ENCODE measurements at places on chromosomes 1 and 21.

DNA sequence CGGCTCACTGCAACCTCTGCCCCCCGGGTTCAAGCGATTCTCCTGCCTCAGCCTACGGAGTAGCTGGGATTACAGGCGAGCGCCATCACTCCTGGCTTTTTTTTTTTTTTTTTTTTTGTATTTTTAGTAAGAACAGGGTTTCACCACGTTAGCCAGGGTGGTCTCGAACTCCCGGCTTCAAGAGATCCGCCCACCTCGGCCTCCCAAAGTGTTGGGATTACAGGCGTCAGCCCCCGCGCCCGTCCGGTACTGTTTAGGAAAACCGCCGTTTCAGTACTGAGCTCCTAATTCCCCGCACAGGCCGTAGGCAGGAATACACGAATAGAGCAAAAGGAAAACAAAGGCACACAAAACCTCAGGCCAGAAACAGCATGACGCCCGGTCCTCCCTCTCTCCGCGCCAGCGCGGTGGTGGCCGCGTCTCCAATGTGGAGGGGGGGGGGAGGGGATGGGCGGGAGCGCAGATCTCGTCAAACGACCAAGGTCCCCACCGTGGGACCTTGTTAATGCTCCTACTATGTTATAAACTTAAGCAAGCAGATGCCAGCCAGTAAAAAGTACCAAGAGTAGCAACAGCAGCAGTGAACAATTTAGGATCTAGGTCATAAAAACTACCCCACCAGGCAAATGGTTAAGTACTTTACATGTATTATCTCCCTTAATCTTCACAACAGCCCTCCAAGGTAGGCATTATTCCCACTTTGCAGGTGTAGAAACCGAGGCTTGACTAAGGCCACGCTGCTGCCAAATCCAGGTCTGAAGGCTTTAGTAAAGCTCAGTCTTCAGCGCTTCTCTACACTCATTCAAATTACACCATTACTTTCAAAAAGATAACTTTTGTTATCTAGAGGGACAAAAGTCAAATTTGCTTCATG lies 648 bp upstream of the ADAR start:
- peak; percentile 67 for DNase-seq

- no peak for DNase-seq
These were observed 648.5 kb upstream of the PTBP2 start for GRCh38 chr1:96073100-96073499.

- no peak for DNase-seq
These were observed 65.3 kb downstream of the SUSD4 start for GRCh38 chr1:223298701-223299100.

DNA sequence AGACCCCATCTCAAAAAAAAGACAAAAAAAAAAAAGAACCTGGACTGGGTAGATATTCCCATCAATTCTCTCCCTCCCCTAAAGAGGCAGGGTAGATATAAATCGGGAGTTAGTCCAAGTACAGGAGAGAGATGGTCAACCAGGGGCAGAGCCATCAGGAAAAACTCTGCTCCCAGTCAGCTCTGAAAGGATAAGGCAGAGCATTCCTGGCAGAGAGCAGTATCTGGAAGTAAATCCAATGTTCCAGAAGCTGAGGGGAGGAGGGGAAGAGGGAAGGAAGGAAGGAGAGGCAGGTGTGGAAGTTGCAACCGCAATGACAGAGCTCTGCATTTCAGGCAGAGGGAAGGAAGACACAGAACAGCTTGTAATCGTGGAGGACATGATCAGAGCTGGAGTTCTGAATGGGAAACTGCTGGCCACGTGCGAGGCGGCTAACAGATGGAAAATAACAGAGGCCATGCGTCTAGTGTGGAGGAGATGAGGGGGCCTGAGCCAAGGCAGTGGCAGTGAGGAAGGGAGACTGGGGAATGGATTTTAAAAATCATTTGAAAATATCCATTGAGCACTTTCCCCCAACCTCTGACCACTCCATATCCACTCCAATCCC lies 15.3 kb upstream of the VWA5B1 start:
- no peak for DNase-seq

DNA sequence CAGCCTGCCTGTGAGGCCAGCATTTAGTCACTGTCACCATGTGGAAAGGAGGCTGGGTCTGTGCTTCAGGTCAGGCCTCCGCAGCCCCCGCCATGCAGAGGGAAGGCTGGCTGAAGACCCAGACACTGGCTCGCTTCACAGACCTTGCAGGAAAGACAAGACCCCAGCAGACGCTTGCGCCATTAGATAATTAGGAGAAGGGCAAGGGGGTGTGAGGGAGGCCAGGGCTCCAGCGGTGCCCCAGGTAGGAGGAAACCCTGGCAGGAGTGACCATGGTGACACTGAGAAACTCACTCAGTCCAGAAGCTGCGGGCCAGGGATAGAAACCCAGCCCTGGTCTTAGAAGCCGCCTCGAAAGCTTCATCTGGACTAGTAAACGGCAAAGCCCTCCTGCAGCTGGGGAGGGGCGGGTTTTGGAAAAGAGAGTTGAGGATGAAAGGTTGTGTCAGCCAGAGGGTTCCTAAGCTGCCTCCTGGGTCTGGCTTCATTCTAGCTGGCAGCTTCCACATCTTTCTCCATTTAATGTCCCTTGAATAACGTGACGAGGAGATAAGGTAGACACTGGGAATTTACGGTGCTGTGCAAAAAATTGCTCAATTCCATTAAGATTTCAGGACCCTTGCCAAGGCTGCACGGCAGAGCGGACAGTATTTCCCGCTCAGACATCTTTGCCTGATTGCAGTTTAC lies 294.1 kb upstream of the VAMP3 start:
- peak; percentile 52 for DNase-seq

DNA sequence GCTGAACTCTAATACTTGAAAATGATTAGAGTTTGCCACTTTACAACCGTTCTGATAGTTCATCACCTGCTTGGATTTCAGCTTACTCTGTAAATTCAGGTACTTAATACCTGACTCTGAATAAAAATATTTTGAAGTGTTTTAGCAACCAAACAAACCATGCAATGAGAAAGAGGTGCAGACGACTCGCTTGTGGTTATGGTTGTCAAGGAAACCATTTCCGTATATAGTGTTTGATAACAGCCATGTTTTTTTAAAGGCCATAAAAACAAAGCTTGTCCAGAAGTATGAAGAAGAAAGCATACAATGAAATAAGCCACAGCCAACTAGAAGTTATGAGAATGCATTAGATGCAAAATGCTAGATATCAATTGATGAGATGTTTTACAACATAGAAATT lies 167.2 kb upstream of the HMCN1 start:
- DNase-seq: no peak

DNA sequence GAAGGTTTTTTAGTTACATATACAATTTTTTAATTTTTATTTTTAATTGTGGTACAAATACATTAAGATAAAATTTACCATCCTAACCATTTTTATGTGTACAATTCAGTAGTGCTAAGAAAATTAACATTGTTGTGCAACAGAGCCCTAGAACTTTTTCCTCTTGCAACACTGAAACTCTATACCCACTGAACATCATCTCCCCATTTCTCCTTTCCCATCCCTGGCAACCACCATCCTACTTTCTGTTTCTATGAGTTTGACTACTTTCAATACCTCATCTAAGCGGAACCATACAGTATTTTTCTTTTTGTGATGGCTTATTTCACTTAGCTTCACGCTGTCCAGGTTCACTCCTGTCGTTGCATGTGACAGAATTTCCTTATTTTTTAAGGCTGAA lies 54.1 kb downstream of the PALMD start:
- no peak for DNase-seq

DNA sequence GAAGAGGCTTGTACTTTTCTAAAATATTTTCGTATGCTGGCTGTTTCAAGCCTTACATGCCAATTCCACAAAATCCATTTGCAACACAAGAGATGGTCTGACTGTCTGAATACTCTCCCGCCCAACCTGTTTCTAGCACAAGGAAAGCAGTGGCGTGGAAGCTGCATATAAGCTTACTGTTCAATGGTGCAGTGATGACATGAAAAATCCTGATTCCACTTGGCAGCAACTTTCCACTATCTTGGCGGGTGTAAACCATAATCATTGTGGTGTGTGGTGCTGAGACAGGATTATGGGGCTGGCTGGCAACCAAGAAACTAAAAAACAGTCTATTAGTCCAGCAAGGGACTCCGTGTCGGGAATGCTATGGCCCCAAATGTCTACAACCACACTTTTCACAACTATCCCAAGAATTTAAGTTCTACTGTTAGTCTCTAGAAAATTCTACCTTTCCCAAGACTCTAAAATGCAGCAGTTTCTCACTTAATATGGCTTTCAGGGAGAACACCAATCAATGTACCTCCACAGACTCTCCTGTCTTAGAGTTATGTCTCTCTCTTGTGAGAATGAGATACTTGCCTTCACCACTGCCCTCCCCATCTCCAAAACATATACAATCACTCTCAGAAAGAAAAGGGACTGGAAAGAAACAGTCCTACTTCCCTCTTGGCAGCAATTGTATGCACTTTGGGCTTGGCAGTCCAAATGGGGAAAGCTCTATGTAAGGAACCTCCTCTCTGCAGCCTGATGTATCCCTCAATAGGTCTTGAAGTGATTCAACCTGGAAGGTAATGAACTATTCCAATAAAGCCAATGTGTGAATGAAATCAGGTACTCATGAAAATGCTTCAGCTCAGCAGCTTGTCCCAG lies 9.5 kb downstream of the COLGALT2 start:
- peak; percentile 17 for DNase-seq

DNA sequence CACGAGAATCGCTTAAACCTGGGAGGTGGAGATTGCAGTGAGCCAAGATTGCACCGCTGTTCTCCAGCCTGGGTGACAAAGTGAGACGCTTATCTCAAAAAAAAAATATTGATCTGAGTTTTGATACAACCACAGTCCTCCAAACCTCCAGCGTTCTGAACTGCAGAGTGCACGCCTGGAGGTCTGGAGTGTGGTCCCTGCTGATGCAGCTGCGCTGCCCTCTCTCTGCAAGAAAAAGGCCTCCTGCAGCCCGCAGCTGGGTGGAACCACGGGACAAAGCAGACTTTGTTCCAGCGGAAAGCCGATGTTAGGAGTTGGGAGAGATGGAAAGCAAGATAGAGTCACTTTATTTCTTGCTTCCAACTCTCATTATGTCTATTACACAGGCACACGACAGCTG lies 144.9 kb upstream of the SOD1 start:
- no peak for DNase-seq

- DNase-seq: no peak
These were observed 10.2 kb downstream of the AADACL4 start for GRCh38 chr1:12654004-12654567.

DNA sequence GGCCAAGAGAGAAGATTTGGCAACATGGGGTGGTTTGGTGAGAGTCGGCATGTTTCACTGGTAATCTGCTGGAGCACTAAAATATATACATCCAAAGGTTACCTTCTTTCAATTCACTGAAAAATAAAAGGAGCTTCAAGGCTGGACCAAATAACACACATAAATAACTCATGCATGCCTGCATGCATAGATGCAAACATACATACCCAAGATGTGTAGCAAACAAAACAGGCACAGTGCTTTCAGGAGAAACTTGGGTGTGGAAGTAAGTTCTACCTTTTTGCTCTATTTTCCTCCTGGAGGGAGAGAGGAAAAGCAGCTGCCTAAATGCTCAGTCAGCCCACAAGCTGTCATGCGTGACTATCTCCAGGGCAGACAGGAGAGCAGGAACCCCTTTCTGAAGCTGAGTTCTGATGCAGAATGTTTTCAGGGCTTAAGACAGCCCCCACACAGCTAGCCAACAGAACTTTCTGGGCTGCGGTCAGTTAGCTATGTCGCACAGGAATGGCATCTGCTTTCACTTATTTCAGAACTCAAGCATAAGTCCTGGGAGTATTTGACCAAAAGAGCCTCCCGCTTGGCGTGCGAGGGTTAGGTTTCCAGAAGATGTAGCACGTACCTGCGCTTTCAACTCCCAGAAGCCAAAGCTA lies 166.2 kb downstream of the TOMM20 start:
- no peak for DNase-seq

DNA sequence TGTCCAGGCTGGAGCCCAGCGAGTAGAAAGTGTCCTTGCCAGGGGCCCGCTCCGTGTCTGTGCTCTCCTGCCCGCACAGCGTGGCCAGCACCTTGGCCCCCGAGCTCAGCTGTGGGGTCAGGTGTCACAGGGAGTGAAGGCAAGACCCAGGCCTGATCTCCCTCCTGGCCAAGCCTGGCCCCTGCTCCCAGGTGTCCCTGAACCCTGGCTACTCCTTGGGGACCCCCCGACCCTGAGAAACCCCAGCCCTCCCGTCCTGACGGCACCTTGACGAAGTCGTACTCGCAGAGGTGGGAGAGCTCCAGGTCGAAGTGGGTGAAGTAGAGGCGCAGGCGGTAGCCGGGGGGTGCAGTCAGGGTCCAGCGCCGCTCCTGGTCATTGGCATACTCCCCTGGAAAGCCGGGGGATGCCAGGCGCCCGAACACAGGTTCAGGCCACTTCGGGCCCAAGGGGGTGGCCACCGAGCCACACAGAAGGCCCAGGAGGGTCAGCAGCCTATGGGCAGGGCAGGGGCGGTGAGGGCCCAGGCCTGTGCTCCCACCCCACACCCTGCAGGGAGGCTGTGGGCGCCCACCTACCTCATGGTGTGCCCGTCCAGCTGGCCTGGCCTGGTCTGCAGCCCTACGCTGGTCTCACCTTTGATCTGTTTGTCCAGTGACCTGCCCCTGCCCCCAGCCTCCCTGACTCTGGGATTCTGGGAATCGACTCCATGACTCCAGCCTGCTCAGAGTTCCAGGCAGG lies at the start of gene MASP2:
Gene MASP2, minus strand, starts transcription at position 615 of the 741 bp plus-strand sequence. Its CDS starts 32 bp downstream, at position 583.
- no peak for DNase-seq

- no peak for DNase-seq
These were observed 309.4 kb downstream of the NFIA start for GRCh38 chr1:61391730-61392129.

- DNase-seq: no peak
These were observed 37.7 kb downstream of the DHRS3 start for GRCh38 chr1:12580054-12580887.

- DNase-seq: no peak
These were observed 45.7 kb upstream of the DEPDC1 start for GRCh38 chr1:68542586-68542985.

DNA sequence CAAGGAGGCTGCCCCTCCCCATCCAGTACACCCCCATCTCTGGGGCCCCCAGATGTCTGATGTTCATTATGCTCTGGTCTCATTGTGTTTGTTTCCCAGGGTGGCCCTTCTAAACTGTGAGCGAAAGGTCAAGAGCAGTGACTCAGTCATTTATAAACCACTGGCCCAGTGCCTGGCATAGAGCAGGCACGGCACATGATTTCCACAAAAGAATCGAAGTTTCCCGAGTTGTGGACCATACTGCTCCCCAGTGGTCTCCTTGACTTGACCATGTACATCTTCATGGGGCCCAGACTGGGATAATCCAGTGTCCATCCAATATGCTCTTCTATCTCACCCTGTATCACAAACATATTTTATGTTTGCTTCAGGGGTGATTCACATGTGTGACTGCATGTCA lies 153.3 kb downstream of the NR5A2 start:
- DNase-seq: no peak

DNA sequence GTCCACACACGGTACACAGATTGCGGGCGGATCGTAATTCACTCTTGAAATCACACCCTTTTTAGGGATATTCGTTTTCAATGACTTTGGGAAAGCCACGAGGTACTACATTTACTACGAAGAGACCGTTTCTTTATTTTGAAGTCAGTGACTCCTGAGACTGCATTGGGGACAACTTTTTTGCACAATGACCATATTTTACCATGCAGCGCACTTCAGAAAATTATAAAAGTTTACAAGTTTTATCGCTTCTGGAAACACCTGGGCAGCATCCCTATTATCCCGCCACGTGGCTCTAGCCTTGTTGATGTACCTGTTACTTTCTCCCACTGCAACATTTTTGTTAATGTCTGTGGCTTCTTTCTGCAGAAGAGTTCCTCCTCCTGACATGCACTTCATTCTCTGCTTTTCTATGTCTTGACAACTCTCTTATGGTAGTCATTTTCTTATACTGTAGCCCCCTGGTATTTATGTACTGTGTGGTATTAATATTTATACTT lies 1.3 kb upstream of the AKT3 start:
- no peak for DNase-seq

- DNase-seq: no peak
These were observed 59.3 kb upstream of the PTGS2 start for GRCh38 chr1:186739515-186739914.

Measured in cerebellar cortex (tissue), 1 donor.